ENCODE measurements at places on chromosomes 16 and 17. TPM values are rescaled to one million over a fixed set of nuclear protein-coding genes. Genes with fewer than 3 reads are reported as not detected.

- DNase-seq, result no peak
Observed at GRCh38 chr17:32941419-32942032, 13.6 kb downstream of the TMEM98 start.

Gene MAF
- total RNA-seq, result 24.0 TPM

Gene ABCA8
- not detected for total RNA-seq

Gene GUCY2D
- total RNA-seq, result not detected

Gene MEFV
- total RNA-seq, result 5.4 TPM

GRCh38 chr17:32136856-32137255 lies 5.4 kb upstream of the RHOT1 start:
- DNase-seq, result no peak

Gene MPHOSPH6
- 14.5 TPM for total RNA-seq

- no peak for DNase-seq
Observed at GRCh38 chr16:19290860-19291259, 5.3 kb downstream of the CLEC19A start.

GRCh38 chr16:53091466-53092211 lies 36.8 kb downstream of the CHD9 start:
- no peak for DNase-seq

Gene RND2
- total RNA-seq, result 0.14 TPM

GRCh38 chr16:26031286-26031685 lies 339.5 kb downstream of the HS3ST4 start:
- DNase-seq, result no peak

DNA sequence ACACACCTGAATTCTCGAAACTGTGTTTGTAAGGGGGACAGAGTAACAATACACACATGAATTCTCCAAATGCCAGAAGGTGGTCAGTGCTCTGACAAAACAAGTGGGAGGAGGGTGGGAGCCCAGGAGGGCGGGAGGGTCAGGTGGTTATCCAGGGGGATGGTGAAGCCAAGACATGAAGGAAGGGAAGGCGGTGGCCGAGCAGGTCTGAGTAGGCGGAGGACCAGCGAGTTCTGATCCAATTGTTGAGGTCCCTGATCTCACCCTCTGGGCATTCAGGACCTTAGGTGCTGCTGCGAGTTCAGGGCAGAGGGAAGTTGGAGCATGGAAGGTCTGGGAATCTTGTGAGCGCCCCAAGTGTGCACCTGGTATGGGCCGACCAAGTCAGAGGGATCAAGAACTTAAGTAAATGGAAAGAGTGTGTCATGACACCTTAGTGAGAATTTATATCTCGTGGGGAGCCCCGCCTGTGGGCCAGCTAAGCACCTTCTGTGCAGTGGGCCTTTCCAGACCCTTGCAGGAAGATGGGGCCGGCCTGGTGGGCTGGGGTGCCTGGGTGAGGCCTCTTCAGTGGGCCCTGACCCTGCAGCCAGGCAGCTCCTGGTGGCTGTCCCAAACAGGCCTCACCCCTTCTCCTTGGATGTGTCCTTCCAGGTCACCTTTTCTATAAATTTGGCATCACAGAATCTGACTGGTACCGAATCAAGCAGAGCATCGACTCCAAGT lies 86.1 kb downstream of the NPIPB11 start:
- DNase-seq, result no peak

Gene SLC16A3
- total RNA-seq, result 296 TPM

- no peak for DNase-seq
Observed at GRCh38 chr17:2779545-2779944, 16.7 kb upstream of the RAP1GAP2 start.

Gene CACNA1G
- not detected for total RNA-seq

Gene KRTAP9-4
- total RNA-seq, result not detected

GRCh38 chr16:74633686-74634085 lies 26.8 kb upstream of the GLG1 start:
- DNase-seq, result no peak

DNA sequence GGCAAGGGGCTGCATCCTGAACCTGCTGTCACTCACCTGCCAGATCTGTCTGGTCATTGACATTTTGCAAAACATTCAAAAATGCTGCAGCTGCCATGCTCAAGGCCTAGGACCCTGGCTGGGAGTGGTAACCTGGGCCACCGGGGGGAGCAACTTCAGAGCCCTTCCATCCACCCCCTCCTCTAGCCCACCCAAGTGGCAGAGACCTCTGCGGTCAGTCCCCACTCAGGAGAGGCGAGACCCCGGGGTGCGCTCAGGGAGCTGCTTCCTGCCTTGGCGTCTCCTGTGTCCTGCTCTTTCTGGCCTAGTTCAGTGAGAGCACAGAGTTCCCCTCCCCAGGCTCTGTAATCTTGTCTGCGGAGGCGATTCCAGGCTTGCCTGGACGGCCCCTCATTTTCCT lies 108.8 kb downstream of the CCDC182 start:
- no peak for DNase-seq

GRCh38 chr17:57420734-57421717 lies 164.7 kb downstream of the MSI2 start:
- DNase-seq, result no peak

- no peak for DNase-seq
Observed at GRCh38 chr16:71837150-71837549, 8.6 kb upstream of the ATXN1L start.

- DNase-seq, result no peak
Observed at GRCh38 chr17:49414271-49414621, 436 bp downstream of the PHB1 start.

- no peak for DNase-seq
Observed at GRCh38 chr17:39939588-39940419, 12.3 kb downstream of the LRRC3C start.

- no peak for DNase-seq
Observed at GRCh38 chr17:58412961-58413586, 4.3 kb downstream of the RNF43 start.

GRCh38 chr17:77436058-77436442 lies 295.3 kb downstream of the SEC14L1 start:
- DNase-seq, result no peak

GRCh38 chr17:6753006-6753445 lies 2.8 kb upstream of the XAF1 start:
- DNase-seq, result peak; percentile 80

Gene KRTAP2-1
- total RNA-seq, result not detected

Gene SHISA6
- not detected for total RNA-seq

Gene KRTAP2-2
- total RNA-seq, result not detected

GRCh38 chr17:28042721-28043291 lies 329 bp downstream of the NLK start:
- no peak for DNase-seq

DNA sequence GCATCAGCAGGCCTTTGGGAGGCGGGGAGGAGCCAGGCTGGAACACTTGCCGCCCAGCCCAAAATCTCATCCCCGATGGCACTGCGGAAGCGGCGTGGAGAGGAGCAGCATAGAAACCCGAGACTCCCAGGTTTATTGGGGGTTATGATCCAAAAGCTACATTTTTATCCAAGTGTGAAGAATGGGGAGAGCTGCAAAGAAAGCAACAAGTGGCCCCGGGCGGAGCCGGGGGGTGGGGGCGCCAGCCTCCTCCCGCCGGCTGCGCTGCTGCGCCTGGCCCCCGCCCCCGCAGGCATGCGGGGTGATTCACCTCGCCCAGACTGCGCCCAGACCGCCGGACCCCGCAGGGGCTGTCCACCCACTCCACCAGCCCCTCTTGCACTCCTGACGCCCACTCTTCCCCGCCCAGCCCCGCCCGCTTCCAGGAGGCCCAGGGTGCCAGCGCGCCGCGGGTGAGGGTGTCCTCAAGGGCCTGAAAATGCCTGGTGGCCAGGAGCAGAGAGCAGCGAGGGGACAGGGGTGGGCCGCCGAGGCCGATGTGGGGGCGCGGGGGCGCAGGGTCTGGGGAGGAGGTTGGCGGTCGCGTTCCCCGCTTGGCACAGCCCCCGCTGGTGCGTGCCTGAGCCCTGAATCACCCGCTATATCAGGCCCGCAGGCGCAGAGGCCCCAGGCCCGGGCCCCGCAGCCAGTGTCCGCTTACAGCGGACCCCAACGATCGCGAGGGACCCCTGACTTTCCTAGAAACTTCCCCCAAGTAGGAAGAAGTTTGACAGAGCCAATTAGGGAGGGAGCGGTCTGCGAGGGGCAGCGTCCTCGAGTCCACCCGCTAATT lies 1.3 kb downstream of the CAVIN1 start:
- no peak for DNase-seq

Gene TBC1D3D
- 14.7 TPM for total RNA-seq

DNA sequence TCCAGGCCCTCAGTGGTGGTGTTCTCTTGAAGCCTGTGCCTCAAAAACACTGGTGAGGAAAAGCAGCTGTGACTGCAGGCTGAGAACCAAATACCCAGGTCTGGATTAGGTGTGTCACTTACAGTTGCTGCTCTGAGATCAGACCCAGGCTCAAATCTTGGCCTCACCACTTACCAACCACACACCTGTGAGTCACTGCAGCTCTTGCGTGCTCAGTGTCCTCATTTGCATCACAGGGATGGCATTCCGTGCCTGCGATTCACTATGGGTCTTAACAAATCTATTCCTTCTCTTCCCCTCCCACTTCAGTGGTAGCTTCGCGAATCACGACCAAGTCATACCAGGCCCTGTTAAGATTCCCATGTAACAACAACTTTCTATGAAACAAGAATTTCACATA lies 233.4 kb upstream of the HSBP1 start:
- no peak for DNase-seq

DNA sequence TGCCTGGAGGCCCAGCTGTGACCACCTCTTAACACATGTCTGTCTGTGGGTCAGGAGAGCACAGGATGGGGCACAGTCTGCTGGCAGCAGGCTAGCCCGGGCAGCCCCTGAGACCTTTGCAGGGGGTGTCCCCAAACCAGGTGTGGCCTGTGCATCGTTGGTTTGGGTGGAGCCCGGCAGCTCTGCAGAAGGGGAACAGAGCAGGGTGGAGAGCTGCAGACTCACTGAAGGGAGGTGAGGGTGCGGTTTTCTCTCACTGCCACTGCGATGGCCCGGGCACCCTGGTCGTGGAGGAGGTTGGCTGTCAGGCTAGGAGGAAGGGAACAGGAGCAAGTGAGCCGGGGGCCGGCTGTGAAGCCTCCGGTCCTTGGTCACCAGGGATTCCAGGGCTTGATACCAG lies 28.8 kb downstream of the NLRC3 start:
- no peak for DNase-seq

GRCh38 chr16:66714654-66715307 lies 18.2 kb upstream of the CMTM4 start:
- no peak for DNase-seq

Gene GGT6
- total RNA-seq, result not detected

Gene NME1
- 17.8 TPM for total RNA-seq

Gene HAS3
- 1.8 TPM for total RNA-seq

GRCh38 chr17:11404431-11405276 lies 163.6 kb downstream of the SHISA6 start:
- no peak for DNase-seq

- peak; percentile 51 for DNase-seq
Observed at GRCh38 chr16:82011199-82011641, at the start of gene SDR42E1. Gene SDR42E1 (minus strand): TSS chr16:82011470. CDS start chr16:82000858, 10,612 bp downstream.

Gene GPRC5B
- total RNA-seq, result not detected

DNA sequence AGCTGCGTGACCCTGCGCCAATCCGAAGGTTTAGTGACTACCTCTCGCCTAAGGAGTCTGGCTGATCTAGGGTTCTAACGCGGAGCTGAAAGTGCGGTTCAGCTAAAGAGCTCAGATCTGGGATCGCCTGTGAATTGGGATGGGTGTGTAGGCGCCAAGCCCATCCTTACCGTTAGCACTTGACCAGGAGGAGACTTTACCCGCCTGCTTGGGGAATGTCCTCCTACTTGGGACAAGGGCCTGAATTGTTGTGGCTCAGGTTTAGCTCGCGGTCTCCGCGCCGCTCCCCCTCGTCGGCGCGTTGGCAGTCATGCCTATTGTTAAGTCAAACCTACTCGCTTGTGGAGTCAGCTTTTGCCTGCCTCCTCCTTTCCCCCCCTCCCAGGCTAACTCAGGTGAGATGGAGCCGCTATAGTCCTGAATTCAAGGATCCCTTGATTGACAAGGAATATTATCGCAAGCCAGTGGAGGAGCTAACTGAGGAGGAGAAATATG lies 480 bp downstream of the MRPS7 start:
- DNase-seq, result no peak

- no peak for DNase-seq
Observed at GRCh38 chr17:21029036-21029435, 13.8 kb downstream of the USP22 start.

Gene GRIN2A
- not detected for total RNA-seq

- no peak for DNase-seq
Observed at GRCh38 chr16:30110661-30111060, 2.7 kb downstream of the GDPD3 start.

DNA sequence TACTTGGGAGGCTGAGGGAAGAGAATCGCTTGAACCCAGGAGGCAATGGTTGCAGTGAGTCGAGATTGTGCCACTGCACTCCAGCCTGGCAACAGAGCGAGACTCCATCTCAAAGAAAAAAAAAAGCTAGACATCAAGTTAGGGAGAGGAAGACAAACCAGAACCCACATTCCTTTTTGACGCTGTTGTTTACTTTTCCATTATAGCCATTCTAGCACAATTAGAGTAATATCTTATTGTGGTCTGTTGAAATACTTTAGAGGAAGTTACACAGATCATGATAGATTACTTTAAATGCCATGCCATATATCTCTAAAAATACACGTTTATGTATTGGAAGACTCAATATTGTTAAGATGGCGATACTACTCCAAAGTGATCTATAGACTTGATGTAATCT lies 16.5 kb upstream of the ABCC1 start:
- no peak for DNase-seq

Gene SLX4
- total RNA-seq, result 13.5 TPM

Gene LUC7L
- 129 TPM for total RNA-seq

- no peak for DNase-seq
Observed at GRCh38 chr16:55176901-55177300, 147.1 kb upstream of the IRX6 start.

Gene SPNS2
- 0.43 TPM for total RNA-seq

GRCh38 chr17:14760719-14761411 lies 460.0 kb downstream of the HS3ST3B1 start:
- no peak for DNase-seq

GRCh38 chr16:70476272-70477020 lies 22.1 kb downstream of the FCSK start:
- DNase-seq, result no peak

GRCh38 chr17:45261577-45262515 lies at the start of gene SPATA32:
Gene SPATA32 (minus strand): TSS chr17:45262094. CDS start chr17:45262016, 78 bp downstream.
- peak; percentile 42 for DNase-seq

DNA sequence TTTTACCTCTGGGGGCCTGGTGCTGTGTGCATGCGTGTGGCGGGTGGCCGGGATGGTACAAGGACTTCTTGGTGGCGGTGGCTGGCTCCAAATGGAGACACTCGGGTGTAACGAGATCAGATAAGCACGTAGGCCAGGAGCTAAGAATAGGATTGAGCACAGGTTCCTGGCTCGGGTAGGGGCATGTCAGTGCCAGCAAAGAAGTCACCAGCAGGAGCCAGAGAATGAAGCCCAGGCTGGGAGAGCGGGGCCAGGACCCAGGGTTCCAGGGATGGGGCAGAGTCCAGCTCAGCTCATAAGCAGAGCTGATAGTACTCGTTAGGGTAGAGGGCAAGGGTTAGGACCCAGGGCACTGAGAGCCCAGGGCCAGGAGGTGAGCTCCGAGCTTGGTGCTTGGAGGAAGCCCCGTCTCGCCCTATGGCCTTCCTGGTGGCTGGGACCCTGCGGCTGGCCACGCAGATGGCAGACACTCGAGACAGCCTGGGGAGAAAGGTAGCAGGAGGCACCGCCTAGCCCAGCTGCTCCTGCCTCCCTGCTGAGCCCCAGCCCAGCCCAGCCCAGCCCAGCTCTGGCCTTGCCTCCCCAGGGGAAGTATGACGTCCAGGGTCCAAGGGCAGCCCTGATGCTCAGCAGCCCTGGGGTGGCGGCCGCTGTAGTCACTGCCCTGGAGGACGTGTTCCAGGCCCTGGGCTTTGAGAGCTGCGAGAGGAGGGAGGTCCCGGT lies 8.9 kb downstream of the ZNF213 start:
- DNase-seq, result no peak

- no peak for DNase-seq
Observed at GRCh38 chr16:23563186-23563585, 5.7 kb downstream of the UBFD1 start.

All from natural killer cell (primary cell).